ENCODE measurements at places on chromosomes 11 and 22.
A peak's percentile ranks its signal among the peaks of the same experiment; 100 is the strongest.

DNA sequence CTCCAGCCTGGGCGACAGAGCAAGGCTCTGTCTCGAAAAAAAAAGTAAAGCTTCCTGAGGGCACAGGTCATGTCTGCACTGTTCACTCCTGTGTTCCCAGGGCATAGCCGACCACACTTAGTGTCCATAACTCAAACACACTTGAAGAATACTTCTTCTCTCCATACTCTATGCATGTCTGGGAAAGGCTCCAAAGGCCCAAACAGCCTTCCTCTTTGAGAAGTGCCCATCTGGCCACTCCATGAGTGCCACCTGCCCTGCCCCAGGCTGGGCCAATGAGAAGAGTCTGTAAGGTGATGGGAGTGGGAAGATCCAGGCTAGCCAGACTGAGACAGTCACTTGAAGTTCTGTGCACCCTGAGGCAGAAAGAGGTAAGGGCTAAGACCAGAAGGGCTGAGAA is 24.7 kb downstream of the DGCR2 start:
- no peak for DNase-seq

DNA sequence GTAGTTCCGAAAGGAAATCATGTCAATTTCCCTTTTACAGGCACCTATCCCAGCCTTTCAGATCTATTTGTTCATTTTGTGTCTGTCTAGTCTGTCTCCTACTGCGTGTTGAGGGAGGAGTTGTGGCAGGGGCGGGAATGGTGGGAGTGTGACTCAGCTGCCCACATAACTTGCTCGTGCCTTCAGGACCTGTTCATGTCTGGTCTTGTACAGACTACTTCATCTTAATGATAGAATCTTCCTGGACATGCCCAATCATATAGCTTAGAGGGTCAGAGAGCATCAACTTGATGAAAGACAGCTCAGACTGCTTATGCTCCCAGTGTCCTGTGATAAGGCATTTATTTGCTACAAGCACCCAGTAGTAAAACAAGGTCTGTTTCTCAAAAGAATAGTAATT is 61.0 kb upstream of the BIRC3 start:
- DNase-seq = peak; percentile 91

GRCh38 chr22:46053563-46054090 is 76.7 kb upstream of the WNT7B start:
- DNase-seq = no peak

DNA sequence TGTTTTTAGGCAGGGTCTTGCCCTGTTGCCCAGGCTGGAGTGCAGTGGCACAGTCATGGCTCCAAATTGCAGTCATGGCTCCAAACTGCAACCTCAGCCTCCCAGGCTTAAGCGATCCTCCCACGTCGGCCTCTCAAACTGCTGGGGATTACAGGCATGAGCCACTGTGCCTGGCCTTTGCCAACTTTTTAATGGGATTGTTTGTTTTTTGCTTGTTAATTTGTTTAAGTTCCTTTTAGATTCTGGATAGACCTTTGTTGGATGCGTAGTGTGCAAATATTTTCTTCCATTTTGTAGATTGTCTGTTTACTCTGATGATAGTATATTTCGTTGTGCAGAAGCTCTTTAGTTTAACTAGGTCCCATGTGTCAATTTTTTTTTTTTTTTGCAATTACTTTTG is 10.0 kb upstream of the SCGB1D1 start:
- no peak for DNase-seq
